Osteocyte (in vitro differentiated cells): ENCODE measurements at places on chromosomes 2 and 18. TPM values are rescaled to one million over a fixed set of nuclear protein-coding genes. Genes with fewer than 3 reads are reported as not detected.

Gene HOXD13
- not detected in 2 replicates for total RNA-seq

DNA sequence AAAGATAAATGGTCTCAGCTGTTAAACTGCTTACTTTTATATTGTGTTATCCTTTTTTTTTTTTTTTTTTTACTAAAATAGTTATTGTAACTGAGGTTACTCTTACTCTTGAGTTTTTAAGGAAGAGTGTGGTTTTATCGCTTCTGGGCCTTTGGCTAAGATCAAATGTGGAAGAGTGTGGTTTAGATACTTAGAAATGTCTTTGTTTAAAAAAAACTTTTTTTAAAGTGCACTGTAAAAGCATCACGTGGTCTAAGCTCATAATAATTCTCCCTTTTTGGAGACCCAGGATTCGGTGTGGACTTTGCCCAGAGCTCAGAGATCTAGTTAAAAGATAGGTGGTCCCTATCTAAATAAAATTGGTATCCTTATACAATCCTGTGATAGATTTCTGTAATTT, 11.9 kb upstream of the OXER1 start:
- no peak for DNase-seq

DNA sequence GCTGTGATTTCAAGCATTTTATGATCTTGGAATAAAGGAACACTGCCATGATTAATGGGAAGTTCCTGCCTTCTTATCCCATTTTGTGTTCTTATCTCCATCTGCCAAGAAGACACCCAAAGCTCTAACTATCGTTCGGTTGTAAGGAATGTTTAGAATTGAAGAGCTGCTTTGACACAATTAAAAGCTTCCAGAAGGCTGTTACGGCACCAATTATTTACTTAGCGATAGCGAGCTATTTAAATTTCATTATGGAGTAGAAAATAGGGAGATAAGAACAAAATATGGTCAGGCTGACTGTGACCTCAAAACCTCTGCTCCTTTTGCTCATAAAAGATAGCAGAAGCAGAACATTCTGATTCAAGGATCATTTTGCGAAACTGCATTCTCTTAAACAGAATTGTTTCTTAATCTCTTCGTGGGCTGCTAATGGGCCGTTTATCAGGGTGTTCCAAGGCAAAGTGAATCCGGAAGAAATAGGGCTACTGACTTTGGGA, 101.6 kb downstream of the SLC4A3 start:
- no peak for DNase-seq

DNA sequence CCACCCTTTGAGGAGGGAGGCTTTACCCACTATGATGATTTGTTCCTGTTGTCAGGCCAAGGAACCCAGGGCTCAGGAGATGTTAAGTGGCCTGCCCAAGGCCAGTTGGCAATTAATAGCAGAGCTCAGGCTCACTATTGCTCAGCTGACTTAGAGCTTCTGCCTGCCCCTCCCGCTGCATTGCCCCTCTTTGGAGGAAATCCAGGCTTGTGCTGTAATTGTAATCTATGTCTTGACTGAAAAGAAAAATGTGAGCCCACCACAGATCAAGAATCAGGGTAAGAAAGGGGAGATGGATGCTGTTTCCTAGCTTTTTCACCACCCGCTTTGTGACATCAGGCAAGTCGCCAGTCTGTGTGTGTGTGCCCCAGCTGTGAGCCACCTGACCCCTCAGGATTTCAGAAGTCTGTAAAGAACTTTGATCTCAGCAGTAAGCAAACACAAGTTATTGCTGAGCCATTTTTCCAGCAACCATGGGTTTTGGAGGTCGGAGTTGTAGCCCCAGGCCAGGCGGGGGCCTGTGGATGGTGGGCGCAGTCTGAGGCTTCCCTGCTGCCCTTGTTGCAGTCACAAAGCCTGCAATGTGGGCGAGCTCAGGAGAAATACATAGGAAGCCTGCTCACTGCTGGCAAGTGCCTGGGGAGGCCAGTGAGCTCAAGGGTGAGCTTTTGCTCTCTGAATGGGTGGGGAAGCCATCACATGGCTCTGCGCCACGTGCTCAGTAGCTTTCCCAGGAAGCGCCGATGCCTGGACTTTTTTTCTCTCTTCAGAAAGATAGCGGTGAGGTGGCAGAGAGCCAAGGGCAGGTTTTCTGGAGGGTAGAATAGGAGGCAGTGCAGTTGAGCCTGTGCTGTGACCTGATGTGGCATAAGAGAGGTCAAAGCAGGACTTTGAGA, 6.1 kb downstream of the CABLES1 start:
- no peak for DNase-seq

Gene SERPINB3
- total RNA-seq = not detected in 2 replicates

DNA sequence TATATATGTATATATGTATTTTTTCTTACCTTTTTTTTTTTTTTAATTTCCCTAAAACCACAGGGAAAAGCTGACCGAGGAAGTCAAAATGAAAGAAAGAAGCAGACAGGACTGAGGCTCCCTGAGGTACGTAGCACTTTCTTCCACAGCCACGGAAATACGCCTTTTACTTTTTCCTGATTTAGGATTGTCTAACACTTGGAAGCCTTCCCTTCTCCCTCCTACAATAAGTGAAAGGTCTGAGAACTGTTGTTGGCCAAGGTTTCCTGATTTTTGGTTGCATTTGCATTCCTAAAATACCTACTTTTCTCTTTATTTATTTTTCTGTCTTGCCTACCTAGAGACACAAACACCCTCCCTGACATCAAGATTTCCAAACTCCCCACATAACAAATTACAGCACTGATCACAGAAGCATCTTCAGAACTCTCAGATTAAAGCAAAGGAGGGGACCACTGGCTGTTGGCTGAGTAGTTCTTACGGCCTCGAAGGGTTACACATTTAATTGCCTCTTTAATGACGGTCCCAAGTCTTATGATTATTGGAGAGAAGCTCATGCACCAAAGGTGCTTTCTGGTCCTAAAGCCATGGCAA, 778.5 kb upstream of the FANCL start:
- no peak for DNase-seq

DNA sequence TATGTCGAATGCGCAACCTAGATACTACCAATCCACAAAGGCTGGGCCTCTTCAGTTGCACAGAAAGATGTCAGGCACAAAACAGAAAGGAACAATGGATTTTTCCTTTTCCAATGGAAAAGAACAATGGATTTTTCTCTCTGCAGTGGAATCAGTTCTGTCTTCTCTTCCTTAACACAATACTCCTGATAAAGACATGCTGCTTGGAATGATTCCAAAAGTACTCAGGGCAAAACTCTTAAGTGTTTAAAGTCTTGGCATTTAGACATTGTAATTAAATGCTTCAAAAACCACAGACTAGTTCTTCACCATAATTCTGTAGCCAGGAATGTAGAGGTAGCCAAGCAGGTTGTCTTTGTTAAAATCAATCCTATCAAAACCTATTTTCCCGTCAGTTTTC, 46.7 kb upstream of the FLACC1 start:
- DNase-seq = no peak

DNA sequence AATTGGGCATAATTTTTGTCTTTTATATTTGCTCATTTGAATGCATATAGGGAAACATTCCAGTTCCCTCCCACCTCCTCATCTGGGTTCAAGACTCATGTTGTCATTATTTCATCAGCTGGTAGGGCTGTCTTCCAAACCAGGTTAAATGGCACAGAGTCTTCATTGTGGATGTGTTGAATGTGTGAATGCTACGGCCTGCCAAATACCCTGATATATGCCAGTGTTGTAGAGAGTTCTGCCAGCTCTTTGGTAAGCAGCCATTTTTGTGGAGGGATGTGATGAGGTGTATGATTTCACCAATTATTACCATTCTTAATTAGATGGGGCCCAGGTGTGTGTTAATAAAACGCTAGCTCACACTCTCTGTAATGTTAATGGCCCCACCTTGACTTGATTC, 121.7 kb downstream of the LYPD6B start:
- DNase-seq = no peak

- no peak for DNase-seq
Observed at GRCh38 chr2:95670686-95671085, 78.9 kb downstream of the TRIM43 start.

- DNase-seq = peak; percentile 91
Observed at GRCh38 chr18:79200546-79201268, 131.5 kb downstream of the ATP9B start.

DNA sequence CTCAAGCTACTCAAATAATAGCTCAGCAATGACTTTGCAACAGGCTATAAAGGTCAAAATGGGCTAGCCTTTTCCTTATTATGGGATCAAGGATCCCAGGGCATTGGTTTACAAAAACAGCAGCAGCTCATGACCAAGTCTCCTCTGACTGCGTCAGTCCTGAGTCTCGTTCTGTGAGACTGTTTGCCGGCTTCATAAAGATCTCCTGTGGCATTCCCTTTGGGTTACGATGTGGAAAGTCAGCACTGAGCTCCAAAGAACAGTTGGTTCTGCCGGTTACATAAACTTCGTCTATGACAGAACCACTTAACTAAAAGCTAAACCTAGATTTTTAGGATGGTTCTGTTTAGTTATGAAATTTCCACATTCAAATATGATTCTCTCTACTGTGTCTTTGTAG, 674.9 kb downstream of the ZEB2 start:
- no peak for DNase-seq

GRCh38 chr2:152395103-152395502, 60.1 kb downstream of the FMNL2 start:
- no peak for DNase-seq

DNA sequence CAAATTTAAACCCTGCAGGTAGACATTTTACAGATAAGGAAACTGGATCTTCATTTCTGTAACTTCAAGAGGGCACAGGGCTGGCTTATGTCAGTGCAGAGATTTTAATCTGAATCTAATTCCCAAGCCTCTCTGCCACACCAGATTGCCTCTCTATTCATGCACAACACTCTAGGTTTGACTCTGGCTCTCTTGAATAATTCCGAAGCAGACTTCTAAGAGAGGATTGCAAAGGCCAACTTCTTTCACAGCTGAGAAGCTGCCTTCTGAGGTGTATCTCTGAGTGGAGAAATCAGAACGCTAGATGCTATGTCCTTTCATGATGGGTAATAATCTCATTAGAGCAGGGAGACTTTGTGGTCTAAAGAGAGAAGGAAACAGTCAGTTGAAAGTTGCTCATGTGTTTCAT, 20.1 kb upstream of the MGAT5 start:
- no peak for DNase-seq

DNA sequence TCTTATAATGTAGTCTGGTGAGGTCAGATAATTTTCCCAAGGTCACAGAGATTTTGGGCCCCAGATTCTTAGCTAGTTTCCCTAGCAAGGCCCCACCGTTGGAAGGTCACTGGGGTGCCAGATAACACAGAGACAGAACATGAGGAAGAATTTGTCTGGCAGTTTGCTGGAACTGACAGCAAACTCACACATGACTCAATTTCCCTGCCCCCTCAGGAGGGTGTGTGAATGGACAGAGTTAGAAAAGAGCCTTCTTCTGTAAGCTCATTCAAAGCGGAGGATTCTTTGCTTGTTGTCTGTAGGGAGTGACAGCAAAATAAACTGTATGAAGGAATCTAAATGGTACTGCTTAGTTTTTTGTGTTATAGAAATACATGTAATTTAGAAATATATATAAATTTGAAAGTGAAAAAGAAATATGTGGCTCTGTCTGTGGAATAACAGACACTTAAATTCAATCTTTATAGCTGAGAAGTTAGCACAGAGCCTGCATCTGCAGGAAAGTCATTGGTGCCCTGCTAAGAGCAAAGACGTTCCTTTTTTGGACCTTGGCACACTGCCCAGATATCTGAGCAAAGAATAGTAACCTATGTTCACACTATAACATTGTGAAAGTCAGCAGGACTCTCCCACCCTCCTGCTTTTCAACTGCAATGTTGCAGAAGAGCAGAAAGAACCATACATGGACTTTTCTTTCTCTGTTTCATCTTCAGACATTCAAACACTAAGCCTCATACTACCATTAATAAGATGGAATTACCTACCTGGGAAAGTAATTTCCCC, 2.1 kb downstream of the MDH1 start:
- no peak for DNase-seq

DNA sequence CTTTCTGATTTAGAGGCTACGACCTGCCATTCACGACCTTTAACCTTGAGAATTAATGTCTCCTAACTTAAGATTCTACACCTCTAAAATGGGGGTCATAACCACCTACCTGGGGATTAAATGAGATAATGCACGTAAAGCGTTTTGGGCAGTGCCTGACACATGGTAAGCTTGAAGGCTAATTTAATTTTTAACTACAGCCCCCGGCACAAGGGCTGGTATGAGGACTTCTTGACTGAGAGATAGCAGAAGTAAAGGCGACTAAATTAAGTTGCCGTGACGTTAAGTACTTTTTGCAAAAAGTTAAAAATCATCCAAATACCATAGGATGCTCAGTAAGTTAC, 549 bp downstream of the MRPL35 start:
- DNase-seq = no peak

Gene HJURP
- total RNA-seq = 7.7 and 7.9 TPM in 2 replicates

Gene CXCR4
- not detected in 2 replicates for total RNA-seq

GRCh38 chr2:54497763-54498680, 41.9 kb downstream of the SPTBN1 start:
- DNase-seq = no peak

DNA sequence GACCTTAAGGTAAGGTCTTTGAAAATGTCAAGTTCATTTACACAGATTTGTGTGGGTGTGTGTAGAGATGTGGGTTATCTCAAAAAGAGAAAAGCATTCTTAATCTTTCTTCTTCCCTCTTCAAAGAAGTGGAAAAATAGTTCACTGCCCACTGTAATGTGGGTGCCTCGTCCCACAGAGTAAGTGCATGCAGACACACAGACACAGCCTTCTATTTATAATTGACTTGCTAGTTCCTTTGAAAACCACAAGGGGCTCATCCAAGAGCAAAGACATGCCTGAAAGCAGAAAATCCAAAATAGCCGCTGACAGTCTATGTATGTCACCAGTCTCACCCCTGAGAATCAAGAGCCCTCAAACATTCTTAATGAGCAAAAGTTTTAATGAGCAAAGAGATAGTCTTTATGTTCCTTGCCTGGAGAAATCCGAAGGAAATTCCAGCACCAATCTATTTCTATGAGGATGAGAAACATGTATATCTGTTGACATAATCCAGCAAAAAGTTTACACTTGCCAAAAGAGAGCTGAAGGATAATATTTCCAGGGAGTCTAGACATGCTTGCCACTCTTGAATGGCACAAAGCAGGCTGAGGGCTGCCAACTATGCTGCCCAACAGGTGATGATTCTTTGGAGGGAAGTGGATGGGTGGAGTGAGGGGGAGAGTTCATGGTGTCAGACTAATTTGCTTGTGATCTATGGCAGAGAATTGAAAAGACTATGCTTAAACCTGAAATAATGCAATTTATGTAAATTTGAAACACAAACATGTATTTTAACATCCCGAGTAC, 93.9 kb downstream of the ACVR1 start:
- no peak for DNase-seq

DNA sequence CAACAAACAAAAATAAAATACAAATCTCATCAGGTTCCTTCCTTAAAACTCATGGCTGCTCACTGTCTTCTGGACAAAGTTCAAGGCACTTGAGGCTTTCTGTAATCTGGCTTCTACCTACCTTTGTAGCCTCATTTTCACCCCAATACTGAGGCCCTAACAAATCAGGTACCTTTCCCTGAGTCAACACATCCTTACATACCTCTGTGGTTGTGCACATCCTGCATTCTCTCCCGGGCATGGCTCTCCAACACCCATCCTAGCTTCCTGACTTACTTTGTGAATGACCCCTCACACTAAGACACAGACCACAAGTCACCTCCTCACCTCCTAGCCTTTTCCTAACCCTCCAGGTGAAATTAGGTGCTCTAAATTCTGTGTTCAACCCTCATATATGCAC, 190.9 kb downstream of the PID1 start:
- DNase-seq = no peak
